PC-9 (cell line): ENCODE measurements at places on chromosomes 11 and 22.

DNA sequence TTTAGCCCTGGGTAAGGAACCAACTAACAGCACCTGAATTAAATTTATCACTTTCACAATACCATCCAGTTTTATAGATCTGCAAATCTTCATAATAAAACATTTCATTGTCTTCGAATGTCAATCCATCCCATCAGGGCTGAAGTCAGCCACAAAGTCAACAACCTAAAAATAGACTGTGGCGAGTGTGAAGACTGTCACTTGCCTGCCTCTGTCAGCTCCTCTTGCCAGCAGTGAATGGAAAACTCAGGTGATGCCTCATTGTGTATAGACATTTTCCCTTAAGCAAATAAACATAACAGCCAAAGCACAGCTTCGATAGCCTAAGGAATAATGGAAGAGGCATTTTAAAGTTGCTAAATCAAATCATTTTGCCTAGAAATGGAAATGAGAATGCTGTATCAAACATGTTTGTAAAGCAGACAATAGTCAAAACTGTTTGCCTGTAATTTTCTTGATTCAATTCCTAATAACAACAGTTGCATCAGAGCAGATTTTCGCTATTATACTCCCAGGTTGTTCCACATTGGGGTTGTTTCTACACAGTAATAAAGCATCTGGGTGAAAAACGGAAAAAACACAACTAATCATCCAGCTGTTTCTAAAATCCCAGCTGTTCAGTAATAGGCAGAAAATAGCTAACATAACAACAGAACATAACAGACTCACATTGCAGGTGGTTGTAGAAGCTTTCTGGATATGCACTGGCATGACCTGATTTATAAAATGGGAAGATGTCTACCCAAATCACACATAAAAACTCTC is 15.7 kb downstream of the KCNA4 start:
- no peak overlapping the region for H3K4me3 ChIP-seq
- 0 out of 2 replicates have a peak, but pooled peaks cover 6% of the 10 kb centered on the region for H3K27me3 ChIP-seq
- H3K4me1 ChIP-seq, result no peaks in the 10 kb centered on the region

DNA sequence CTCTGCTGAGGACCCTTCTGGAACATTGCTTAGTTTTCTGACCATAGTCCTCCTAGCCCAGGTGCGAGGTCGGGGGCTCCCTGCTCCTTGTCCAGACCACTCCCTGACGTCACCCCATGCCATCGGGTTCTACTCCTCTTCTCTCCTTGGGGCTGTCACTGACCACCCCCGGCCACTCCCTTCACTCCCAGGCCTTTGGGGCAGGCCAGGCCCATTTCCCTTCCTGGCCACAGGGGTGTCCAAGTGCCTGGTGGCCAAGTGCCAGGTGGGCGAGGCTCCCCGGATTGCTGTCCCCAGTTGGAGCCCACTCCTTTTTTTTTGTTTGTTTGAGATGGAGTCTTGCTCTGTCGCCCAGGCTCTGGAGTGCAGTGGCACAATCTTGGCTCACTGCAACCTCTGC is 19.5 kb downstream of the MRGPRD start:
- no peaks in the 10 kb centered on the region for H3K36me3 ChIP-seq
- no peak for DNase-seq
- H3K27ac ChIP-seq, result no peak overlapping the region

DNA sequence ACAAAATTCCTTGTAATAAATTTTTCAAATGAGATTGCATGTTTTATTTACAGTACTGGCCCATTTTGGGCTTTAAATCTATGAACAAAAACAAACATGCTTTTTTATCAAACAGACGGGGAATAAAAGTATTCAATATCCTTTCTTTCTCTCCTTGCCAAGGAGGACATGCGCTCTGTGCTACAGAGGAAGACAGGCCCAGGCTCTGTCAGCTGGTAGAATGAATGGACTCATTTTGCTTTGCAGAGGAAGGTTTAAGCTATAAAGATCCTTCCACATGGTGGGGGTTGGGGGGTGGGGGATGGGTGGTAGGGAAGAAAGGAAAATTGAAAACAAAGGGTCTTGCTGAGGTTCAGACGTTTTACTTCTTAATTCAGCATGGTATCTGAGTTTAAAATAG is 575.6 kb downstream of the INSC start:
- H3K4me1 ChIP-seq, result peaks cover 11% of the 10 kb centered on the region
- no peaks in the 10 kb centered on the region for H3K36me3 ChIP-seq

GRCh38 chr11:727281-727701 is 20.0 kb upstream of the TALDO1 start:
- H3K27me3 ChIP-seq, result no peaks in the 10 kb centered on the region
- H3K4me3 ChIP-seq, result peak overlapping the region; percentile 58; the same call in 1 of the 2 replicates
- H3K27ac ChIP-seq, result peak overlapping the region; percentile 91
- peaks cover 31% of the 10 kb centered on the region for H3K4me1 ChIP-seq

DNA sequence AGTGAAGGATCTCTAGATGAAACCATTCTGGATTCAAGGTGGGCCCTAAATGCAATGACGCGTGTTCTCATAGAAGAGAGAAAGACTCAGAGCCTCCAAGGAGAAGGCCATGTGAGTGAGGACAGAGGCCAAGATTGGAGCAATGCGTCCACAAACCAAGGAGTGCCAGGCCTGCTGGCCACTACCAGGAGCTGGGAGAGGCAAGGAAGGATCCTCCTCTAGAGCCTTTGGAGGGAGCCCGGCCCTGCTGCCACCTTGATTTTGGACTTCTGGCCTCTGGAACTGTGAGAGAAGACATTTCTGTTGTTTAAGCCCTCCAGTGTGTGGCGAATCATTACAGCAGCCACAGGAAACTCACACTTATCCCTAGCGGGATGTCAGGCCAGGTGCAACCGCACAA is 52.7 kb upstream of the SHANK2 start:
- peaks cover 28% of the 10 kb centered on the region for H3K4me1 ChIP-seq
- H3K27me3 ChIP-seq, result no peaks in the 10 kb centered on the region
- no peaks in the 10 kb centered on the region for H3K36me3 ChIP-seq
- DNase-seq, result no peak
- H3K27ac ChIP-seq, result no peak overlapping the region
- no peak overlapping the region for H3K4me3 ChIP-seq

- peaks cover 97% of the 10 kb centered on the region for H3K27me3 ChIP-seq
- H3K4me3 ChIP-seq, result no peak overlapping the region
Observed at GRCh38 chr11:64482588-64482987, 108.4 kb upstream of the SLC22A12 start.

DNA sequence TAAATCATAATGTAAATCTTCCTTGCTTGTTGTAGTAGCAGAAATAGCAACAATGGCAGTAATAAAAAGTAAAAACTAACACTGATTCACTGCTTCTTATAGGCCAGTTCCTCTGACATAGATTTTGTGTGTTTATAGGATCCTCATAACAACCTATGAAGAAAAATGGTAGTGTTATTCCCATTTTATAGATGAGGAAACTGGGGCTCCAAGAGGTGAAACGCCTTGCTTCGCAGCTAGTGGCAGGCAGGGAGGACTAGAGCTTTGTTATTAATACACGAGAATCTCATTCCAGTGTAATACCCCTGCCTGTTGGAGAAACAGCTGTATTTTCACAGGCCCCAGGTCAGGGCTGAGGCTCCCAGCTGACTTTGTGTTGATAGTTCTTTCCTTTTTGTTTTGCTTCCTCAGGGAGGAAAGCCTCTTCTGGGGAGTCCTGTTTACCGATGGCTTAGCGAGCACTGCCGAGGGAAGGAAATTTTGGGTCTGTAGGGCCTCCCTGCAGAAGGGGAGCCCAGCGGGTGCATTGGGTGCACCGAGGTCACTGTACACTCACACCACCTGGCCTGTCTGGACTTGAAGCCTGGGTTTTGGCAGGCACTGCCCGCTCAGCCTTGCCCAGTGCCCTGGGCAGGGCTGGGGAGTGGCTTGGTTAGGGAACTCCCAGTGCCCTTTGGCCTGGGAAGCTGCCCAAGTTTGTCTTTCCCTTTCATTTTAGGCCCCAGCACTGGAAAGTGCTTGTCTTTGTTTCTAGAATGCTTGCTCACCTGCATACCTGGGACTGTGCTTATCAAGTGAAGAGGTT is 13.5 kb downstream of the KIAA1671 start:
- peak; percentile 89 for DNase-seq
- peak overlapping the region; percentile 29; the same call in 1 of the 2 replicates for H3K4me3 ChIP-seq
- no peaks in the 10 kb centered on the region for H3K27me3 ChIP-seq

DNA sequence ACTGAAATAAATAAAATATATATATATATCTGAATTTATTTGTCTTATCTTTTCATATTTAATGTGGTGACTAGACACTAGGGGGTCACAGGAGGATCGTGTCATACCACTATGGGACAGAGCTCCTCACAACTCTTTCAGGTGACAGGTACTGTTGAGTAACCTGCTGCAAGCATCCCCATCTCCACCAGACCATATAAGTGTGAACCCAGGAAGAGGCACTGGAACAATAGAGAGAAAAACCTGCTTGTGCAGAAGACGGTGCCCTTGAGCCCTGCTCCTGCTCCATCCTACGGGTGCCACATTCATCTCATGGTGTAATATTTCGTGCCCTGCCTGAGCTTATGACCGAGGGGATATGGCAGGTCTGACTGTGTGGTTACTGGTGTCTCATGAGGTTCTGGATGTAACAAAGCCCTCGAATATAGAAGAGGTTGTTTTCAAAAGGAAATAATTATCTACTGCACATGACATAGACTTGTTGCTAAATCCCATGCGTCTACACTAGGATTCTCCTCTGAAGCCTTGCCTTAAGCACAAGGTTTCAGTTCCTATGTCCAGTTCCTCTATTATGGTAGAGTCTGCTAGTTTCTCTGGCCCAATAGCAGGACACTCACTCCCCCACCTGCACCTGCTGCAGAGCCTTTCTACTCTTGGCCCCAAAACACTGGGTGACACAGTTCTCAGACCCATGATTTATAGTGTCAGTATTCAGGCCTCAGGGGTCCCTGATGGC is 70.4 kb downstream of the GGTLC2 start:
- H3K27me3 ChIP-seq, result no peaks in the 10 kb centered on the region
- no peaks in the 10 kb centered on the region for H3K36me3 ChIP-seq
- H3K27ac ChIP-seq, result no peak overlapping the region
- H3K4me1 ChIP-seq, result no peaks in the 10 kb centered on the region
- H3K4me3 ChIP-seq, result no peak overlapping the region
- no peak for DNase-seq
